Mucosa of descending colon (tissue), 3 donors: ENCODE measurements at places on chromosomes 3 and 15.
A peak's percentile ranks its signal among the peaks of the same experiment; 100 is the strongest.

DNA sequence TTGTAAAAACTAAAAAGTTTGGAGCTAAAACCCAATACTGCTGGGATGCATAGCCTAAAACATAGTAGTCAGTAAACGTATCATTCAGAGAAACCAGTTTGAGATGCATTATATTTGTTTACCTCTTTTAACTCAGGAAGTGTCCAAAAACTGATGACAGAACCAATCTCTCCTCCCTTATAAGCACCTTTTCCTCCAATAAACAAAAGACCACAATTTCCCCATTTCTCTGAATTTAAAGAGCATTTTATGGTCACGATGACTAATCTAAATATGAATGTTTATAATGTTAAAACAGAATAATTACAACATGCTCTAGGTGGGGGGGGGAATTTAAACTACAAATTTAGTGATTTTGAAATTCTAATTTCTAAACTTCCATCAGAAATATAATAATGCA lies 58.5 kb downstream of the CEP63 start:
- DNase-seq = no peak

GRCh38 chr15:51796847-51797401 lies 32.5 kb upstream of the TMOD3 start:
- no peak for DNase-seq

DNA sequence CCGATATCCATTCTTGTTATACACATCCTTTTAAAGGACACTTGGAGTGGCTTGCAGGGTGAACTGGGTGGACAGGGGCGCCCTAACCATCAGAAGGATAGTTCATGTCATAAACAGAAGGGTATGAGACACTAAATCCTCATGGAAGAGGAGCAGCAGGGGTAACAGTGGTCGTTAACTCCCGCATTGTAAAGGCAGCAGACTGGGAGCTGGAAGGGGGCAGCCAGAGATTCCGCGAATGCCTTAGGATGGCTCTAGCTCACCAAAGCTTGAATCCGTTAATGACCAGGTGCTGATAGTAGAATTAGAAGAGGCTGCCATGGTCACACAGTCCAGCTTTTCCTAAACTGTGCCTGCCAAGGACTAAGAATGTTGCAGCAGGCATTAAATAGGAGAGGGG lies 85.2 kb upstream of the ANKRD34C start:
- DNase-seq = no peak

DNA sequence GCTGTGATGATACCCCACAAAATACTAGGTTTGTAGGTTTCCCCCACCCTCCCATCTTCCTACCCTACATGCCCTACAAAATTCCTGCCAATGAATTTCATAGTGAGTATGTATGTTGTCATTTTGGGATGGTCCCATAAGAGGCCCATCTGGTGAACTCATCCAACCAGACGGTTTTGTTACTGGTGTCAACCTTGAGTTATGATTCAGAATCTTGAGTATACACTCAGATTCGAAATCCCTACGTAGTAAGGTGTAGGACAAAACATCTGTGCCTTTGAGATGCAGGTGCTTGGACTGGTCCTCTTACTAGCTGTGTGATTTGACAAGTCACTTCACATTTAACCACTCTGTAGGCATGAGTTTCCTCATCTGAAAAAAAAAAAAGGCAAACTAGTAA lies 3.6 kb downstream of the SIAH2 start:
- no peak for DNase-seq

DNA sequence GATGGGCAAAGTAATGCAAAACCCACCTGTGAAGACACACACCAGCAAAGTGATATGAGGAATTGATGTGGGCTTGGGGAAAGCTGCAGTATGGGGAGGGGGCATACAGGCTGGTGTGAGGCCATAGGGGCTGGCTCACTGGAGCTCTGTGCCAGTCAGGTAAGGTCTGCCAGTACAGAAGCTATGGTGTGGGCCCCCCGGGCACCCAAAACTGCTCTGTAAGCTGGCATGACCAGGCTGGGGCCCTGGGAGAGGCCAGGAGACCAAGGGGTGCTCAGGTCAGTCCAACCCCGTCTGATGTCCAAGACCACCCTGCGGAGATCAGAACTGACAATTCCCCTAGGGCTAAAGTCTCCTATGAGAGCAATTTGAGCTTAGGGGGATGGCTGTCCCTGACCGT lies 163.1 kb downstream of the KCNMB2 start:
- DNase-seq = no peak

- DNase-seq = no peak
Measured at GRCh38 chr3:131541288-131541687, 38.5 kb upstream of the MRPL3 start.

DNA sequence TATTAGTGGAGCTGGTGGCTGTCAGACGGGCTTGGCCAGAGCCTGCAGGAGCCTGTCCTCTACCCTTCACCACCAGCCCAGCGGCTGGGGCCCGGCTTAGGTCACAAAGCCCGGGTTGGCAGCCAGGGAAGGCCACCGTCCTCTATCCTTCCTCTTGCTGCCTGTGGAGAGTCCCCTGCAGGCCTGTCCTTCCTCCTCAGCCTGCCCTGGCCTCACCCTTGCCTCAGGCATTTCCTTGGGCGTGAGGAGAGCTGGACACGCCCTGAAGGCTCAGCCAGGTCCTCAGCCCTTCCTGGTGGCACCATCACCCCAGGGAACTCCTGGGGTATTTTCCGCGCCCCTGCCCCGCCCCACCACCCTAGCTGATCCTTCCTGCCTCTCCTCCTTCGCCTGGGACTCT lies 7.7 kb downstream of the CHAC1 start:
- peak; percentile 85 for DNase-seq

- DNase-seq = no peak
Measured at GRCh38 chr15:58332676-58333400, 99.0 kb upstream of the LIPC start.

DNA sequence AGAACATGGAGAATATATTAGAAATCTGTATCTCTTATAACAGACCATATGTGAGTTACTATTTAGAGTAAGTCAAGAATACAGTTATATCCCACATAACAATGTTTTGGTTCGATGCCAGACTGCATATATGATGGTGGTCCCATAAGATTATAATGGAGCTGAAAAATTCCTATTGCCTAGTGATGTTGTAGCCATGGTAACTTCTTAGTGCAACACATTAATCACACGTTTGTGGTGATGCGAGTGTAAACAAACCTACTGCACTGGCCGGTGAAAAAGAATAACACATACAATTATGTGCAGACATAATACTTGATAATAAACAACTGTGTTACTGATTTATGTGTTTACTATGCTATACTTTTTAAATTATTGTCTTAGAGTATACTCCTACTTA lies 69.8 kb upstream of the MNS1 start:
- DNase-seq = no peak

DNA sequence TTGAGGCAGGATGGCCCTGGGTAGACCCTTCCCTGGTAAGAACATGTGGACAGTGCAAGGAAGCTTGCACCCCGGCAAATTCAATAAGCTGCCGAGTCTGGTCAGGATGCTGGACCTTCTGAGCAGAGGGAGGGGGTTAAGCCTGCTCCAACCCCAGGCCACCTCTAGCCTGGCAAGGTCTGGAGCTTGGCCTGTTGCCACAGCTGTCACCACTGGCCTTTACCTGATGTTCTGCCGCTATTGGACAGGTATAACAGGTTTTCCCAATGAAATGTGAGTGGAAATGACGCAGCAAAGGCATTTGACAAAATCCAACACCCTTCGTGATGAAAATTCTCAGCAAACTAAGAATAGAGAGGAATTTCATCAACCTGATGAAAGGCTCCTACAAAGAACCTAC lies 699 bp upstream of the MESP1 start:
- no peak for DNase-seq

GRCh38 chr3:101229681-101230080 lies 90.7 kb downstream of the IMPG2 start:
- DNase-seq = no peak

DNA sequence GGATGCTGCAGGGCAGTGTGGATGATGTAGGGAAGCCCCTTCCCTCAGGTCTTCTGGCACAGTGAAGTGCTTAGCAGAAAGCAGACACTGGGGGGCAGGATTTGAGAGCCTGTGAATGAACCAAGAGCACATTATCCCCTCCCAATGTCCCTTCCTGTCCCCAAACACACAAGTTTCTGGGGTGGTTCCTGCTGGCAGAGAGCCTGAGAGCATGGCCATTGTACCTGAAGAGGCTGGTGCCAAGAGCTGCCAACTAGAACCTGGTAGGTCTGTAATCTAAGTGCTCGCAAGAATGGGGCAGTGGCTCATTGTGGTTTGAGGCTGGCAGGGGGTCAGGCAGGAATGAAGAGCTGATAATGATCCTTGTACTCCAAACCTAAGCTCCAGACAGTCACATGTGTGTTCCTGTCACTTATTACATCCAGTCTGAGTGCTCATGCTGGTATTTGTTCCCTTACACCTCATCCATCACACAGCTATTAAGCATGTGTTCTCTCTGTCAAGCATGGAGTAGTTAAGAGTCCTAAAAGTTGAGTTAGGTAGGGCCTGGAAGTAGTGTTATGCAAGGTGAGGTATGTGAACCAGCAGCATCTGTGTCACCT lies 6.7 kb upstream of the CCR1 start:
- no peak for DNase-seq

DNA sequence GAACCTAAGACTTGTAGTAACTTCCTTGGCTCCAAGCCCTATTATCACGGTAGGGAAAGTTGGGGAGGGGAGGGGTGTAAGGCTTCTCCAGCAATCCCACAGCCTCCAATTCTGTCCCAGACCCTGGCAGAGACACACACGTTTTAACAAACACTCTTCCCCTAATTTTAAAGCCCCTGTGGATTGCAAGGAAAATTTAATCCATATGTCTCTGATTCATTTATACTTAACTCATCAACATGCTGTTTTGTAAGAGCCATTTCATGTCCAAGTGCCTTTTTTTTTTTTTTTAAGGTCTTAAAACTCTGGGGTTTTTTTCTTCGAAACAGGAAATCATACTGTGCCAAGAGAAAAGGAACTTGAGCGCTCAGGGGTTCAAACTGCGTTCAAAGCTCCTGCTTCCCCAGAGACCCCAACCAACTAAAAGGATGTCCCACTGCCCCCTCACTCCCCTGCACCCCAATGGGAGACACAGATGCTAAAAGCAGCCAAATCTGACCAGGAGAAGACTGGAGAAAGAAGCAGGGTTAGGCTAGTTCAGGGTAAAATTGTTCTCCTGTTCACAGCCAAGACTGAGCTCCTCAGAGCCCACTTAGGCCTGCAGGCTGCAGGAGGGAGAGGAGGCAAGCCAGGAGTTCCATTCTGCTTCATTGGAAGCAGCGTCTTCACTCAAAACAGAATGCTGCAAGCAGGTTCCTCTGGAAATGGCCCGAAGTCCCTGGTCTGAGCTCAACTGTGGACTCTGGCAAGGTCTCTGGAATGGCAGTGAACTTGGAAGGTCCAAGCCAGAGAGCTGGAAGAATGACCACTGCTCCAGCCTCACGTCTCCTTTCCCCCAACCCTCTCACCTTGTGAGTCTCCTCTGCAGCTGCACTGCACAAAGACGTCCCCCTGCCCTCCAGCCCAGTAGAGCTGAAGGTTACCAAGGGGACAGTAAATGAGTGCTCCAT lies 172.5 kb downstream of the NTRK3 start:
- no peak for DNase-seq

DNA sequence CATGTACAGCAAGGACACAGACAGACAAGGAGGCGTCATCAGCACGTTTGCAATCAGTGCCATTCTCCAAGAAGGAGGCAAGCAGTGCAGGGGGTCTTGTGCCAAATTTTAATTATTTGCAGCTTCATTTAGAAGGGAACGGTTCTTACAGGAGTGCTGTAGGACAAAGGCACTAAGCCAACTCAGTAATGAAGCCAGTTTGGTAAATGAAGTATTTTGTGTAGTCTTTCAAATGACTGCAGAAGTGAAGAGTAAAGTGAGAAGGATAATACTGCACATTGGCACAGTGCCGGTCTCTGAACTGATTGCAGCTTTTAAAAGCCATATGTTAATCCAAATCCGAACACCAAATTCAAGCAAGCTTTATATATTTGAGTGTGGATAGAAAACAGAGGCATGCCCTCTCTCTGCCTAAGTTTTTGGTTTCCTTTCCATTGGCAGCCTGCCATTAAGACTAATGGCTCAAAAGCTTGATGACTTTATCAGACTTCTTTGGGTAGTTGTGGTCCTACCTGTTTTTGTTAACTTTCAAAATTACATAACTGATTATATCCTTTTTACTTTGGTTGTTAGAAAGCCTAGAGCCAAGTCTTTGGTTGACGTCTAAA lies 101.3 kb downstream of the SENP2 start:
- no peak for DNase-seq

GRCh38 chr3:44860117-44860516 lies 1.6 kb upstream of the TMEM42 start:
- DNase-seq = no peak
